NCI-H1105 treated with DMSO at 0.1 percent for 48 hours (cell line): ENCODE measurements at places on chromosomes 2 and 18.

DNA sequence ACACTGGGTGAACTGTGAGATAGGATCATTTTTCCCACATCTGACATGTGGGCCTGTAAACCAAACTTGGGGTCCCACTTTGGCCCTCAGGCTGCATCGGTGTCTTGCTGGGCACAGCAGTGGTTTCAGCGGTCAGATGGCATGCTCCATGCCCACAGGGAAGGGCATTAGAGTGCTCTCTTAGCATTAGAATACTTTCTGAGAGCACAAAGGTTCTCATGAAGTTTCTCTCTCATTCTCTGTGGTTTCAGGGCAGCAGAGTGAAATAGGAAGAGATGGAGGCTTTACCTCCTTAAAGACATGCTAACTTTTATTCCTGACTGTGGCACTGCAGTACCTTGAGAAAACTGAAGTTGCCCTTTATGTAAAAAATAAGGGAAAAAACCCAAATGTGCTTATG, 36.6 kb upstream of the GATA6 start:
- no peak for DNase-seq

DNA sequence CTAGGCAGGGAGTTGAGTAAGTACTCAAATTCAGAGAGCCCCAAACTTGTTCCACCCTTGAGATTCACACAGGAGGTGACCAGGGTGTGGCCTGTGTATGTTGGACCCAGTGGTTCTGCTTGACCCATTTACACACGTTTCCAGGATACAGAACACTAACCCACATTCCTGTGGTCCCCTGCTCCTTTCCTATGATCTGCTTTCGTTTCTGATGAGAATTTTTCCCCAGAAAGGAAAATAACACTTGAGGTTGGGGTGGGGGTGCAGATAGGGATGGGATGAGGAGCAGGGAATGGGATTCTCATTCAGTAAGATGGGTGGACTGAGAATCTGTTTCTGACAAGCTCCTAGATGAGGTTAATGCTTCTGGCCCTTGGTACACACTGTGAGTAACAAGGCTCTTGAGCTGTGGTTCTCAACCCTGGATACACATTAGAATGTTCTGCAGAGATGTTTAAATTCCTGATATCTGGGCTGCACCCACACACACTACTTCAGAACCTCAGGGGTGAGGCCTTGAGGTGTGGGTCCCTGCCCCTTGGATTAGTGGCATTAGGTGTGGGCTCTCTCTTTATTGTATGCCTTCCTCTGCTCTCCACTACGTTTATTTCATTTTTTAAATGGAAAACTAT, 58.4 kb downstream of the TPGS2 start:
- DNase-seq = no peak

DNA sequence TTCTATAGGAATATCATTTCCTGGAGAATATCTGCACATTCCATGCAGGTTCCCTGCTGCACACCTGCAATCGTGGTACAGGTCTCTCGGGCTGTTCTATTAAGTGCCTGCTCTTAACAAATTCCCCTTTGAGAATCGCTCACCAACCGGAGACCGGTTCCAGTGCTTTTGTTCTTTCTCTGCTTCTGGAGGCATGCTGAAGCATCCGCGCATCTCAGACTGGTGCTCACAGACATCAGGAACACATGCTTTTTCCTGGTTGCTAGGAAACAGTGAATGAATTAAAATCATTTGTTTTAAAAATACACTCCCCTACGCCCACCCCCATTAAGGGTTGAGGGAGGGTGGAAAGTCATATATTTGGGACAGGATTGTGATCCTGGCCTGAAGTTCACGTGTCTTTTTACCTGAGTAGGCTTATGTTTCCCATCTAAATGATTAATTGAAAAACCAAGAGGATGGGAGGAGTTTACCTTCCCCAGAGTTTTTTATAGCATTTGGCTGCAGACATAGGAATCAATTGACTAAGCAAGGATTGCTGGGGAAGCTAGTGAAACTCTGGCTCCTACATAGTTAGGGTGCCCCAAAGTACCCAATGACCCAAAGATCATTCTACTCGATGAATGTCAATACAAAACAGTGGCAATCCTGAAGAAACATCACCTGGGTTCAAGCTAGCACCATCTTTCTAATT, at the start of gene C2orf80:
TSS of gene C2orf80 (minus strand) at position 221 of the 694 bp plus-strand sequence. CDS start 3,044 bp downstream, outside the sequence.
- DNase-seq = no peak

GRCh38 chr2:13560322-13560721, 843.6 kb downstream of the TRIB2 start:
- no peak for DNase-seq

DNA sequence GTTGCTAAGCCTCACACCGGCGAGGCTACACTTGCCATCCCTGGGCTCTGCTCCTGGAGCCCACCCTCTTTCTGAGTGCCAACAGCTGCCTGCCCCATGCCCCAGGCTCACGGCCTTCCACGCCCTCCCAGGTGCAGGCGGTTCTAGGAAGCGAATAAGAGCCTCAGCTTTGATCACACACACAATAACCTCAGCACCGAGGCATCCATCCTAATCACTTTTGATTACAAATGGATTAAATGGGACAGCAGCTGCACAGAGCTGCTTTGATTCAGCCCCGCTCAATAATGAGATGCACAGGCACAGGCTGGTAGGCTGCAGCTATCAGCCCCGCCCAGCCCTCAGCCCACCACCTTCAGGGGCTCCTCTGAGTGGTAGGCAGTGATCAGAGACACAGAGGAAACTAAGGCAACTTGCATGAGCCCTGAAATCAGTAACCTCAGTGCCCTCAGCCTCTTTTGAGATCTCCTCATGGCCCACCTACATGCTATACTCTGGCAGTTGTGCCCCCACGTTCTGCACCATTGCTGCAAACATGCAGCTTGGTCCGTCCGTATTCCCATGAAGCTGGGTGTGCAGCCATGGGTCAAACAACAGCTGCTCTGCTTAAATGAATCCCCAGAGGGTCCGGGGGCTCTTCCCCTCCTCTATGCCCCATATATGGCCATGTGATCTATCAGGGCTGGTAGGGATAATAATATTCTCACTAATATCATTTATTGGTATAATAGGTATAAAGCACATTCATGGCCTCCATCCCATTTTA, 171.4 kb downstream of the SETBP1 start:
- DNase-seq = peak; percentile 14

GRCh38 chr2:67604360-67604759, 207.2 kb downstream of the ETAA1 start:
- no peak for DNase-seq

DNA sequence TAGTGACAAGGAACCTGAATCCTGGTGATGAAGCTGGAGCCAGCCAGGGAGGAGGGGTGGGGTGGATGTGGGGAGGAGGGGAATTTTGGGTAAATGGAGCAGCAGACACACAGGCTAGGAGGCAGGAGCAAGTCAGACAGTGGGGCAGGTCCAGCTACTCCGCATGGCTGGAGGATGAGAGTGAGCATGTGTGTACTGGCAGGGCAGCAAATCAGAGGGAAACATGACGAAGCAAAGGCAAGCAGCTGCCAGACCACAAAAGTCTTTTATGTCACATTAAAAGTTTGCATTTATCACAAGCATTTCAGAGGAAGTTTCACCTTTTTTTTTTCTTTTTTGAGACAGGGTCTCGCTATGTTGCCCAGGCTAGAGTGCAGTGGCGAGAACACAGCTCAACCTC, 11.9 kb upstream of the KIDINS220 start:
- DNase-seq = no peak

GRCh38 chr18:77552945-77553344, 303.3 kb downstream of the GALR1 start:
- DNase-seq = no peak

GRCh38 chr2:210606001-210606400, 49.6 kb downstream of the CPS1 start:
- peak; percentile 3 for DNase-seq

DNA sequence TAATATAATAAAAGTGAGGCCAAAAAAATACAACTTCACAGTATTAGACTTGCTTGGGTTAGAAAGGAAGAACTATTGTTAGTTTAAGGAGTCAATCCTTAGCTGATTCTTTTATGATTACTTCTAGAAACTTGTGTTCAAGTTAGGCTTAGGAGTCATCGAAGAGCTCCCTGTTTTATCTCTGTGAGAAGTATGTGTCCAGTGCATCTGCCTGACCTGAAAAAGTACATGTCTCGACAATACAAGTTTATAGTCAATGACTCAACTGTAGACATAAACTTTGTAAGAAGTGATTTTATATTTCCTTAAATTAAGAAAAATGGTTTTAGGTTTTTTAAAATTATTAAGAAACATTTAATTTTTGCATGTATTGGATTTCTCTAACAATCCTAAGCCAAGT, 571.2 kb downstream of the ZEB2 start:
- DNase-seq = no peak

GRCh38 chr18:53749766-53750165, 474.7 kb downstream of the MBD2 start:
- no peak for DNase-seq

DNA sequence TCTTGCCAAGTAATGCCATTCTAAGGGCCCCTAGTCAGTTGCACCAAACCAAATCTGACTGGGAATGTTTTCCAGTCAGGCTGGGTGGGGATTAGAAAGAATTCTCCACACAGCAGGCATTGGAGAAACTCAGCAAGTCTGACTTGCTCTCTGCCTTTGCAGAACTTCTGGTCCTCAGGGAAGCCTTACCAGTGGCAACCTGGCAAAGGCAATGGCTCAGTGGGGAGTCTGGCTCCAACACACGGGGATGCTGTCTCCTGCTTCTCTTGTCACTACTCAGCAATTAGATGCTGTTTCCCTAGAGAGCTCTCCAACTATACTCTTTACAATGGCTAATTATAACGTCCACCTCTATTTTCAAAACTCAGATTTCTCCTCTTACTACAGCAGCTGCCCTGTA, 810.7 kb downstream of the LRRTM4 start:
- DNase-seq = peak; percentile 89

DNA sequence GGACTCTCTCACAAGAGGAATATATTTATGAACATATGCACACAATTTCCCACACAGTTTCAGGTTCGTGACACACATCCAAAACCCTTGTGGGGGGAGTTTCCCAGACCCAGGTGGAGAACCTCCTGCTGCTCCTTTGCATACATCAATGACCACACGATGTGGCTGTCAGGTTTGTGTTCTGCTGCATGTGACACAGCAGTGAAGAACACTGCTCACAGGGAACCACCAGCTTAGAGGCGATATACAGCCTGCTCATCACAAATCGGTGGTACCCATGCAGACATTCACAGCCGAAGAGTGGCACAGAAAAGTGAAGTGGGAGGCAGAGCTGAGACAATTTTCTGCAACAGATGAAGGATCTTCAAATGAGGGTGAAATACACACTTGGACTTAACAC, 175.6 kb upstream of the ZFP36L2 start:
- no peak for DNase-seq

DNA sequence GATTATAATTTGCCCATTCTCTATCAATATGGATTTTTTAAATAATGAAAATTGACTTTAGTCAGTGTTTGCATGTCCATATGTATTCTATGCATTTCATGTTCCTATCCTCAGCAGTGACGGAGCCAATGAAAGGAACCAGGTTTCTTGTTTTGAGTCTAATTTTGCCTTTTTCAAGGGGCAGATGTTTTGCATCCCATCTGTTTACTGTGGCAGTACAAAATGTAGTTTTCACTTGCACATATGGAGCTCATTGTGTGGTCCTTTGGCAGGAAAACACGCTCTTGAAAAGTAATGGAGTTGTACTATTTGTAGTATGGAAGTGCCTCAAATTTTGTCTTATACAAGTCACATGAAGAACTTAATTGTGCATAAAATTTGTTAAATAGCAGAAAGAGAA, 127.8 kb downstream of the AGPS start:
- no peak for DNase-seq

DNA sequence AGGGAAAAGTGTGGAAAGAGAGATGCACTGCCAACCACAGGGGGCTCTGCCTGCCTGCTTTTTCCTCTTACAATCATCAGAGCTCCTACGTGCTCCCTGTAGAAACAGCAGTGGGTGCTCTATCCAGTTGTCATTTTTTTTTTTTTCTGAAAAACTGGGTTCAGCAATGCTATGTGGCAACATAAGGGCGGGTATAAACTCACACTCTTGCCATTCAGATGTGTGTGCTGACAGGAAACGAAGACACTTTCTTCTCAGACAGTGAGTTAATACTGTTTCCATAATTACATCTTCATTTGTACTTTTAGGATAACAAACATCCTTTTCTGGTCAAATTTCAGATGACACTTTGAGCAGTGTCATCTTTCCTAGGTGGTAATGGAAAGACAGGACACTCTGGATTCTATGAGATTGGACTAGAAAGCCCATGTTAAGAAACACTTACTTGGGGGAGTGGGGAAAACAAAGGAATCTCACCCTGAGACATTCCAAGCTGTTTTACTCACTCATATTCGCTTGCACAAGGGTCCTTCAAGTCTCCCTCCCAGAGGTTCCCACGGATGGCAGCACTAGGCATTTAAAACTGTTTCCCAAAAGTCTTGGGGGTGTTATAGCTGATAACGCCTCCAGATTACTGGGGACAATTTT, 41.3 kb downstream of the CCDC93 start:
- no peak for DNase-seq

DNA sequence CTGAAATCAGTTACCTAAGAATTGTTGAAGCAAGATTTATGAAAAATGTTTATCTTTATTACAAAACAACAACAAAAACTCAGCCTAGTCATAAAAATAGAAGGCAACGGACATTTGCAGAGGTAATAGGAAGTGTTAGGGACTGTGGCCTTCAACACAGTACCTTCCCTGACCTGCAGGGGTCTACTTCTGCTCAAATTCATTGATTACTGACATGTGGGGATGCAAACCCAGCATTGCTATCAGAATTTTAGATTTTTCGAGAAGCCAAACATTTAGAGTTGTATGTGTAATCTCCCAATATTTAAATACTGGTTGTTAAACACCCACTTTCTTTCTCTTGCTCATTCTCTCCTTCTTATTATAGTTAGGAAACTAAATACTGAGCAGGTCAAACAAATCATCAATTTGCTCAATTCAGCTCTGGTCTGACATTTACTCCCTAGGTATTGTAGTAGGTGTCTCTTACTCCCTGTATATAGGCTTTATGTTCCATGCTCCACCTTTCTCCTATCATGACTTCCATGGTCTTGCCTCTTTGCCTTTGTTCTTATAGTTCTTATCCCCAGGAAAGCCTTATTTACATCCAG, 198.5 kb downstream of the UBE2E3 start:
- no peak for DNase-seq

DNA sequence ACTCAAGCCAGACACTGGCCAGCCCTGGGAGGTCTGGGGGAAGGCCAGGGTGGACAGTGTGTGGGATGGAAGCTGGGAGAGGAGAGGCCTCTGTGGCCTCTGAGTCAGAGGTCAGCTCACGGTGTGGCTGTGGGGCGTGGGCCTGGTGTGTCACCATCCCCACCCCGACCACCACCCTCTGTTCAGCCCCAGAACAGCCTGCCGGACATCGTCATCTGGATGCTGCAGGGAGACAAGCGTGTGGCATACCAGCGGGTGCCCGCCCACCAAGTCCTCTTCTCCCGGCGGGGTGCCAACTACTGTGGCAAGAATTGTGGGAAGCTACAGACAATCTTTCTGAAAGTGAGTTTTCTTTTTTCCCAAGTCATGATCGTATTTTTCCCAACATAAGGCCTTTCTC, 110.5 kb downstream of the DYSF start:
- DNase-seq = no peak

DNA sequence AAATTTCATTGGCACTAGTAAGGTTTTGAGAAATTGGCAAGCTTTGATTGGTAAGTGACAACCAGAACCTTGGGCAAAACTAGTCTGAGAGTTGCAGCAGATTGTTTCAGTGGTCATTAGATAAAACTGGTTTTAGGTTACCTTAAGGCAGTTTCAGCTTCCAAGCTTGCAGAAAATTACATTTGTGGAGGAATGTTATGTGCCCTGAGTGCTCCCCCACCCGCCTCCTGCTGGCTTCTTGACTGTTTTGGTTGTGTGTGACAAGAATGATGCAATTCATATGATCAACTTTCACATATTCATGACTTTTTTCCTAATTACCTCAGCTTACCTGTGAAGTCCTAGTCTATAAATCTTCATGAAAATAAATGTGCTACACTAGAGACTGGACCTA, 599.5 kb upstream of the ZNF804A start:
- no peak for DNase-seq
